ENCODE measurements at places on chromosomes 12 and 14. TPM values are rescaled to one million over a fixed set of nuclear protein-coding genes. Genes with fewer than 3 reads are reported as not detected.
A peak's percentile ranks its signal among the peaks of the same experiment; 100 is the strongest.

Gene UNC79
- total RNA-seq: 0.69 TPM

Gene PKP2
- total RNA-seq: 69.5 TPM

Gene ENDOU
- 0.11 TPM for total RNA-seq

DNA sequence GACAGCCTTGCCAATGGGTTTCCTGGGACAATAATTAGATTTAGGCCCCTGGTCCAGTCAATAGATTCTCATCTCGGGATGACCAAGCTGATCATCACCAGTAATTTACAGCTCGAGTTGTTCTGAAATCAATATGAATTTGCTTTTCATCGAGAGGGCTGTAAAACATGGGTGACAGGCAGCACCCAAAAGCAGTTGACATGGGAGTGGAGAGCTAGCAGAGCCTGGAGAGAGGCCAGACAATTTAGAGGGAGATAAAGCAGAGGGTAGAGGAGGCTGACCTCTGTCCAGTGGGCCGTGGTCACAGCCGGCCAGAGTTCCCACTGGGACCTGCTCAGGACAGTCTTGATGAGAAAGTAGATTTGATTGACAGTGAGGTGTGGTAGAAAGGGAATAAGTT lies 157.3 kb downstream of the ASCL4 start:
- no peak for DNase-seq
- no peak overlapping the region for H3K4me3 ChIP-seq
- no peak overlapping the region for H3K27ac ChIP-seq
- no peaks in the 10 kb centered on the region for H3K4me1 ChIP-seq
- no peaks in the 10 kb centered on the region for H3K36me3 ChIP-seq
- peaks cover 69% of the 10 kb centered on the region for H3K27me3 ChIP-seq

- no peak for DNase-seq
- peaks cover 9% of the 10 kb centered on the region for H3K4me1 ChIP-seq
- no peak overlapping the region for H3K4me3 ChIP-seq
- peaks cover 4% of the 10 kb centered on the region for H3K27me3 ChIP-seq
- H3K36me3 ChIP-seq: no peaks in the 10 kb centered on the region
These were observed 21.0 kb upstream of the ACSM4 start for GRCh38 chr12:7282844-7283243.

GRCh38 chr14:32657081-32657480 lies 281.6 kb upstream of the NPAS3 start:
- no peak overlapping the region for H3K4me3 ChIP-seq
- no peak for DNase-seq
- H3K27me3 ChIP-seq: no peaks in the 10 kb centered on the region
- no peak overlapping the region for H3K27ac ChIP-seq
- H3K36me3 ChIP-seq: no peaks in the 10 kb centered on the region

GRCh38 chr12:42010257-42010656 lies 134.4 kb downstream of the GXYLT1 start:
- H3K4me1 ChIP-seq: peaks cover 6% of the 10 kb centered on the region
- H3K27me3 ChIP-seq: no peaks in the 10 kb centered on the region
- no peak overlapping the region for H3K4me3 ChIP-seq
- no peaks in the 10 kb centered on the region for H3K36me3 ChIP-seq
- H3K27ac ChIP-seq: no peak overlapping the region

DNA sequence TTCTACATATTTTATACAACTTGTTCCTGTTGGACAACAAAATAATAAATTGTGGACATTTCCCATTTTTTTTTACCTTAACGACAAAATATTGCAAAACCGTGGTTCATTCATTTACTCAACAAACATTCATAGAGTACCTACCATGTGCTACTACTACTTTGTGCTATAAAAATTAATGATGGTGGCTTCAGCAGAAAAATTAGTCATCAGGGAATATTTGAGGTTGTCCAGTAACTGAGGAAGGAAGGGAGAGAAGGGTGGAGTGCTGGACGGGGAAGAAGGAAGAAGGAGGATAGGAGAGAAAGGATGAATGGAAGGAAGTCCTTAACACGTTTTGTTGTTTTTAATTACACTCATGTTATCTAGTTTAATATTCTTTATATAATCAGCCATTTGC lies 53.7 kb downstream of the PPFIBP1 start:
- no peak overlapping the region for H3K27ac ChIP-seq
- H3K27me3 ChIP-seq: no peaks in the 10 kb centered on the region
- no peak for DNase-seq
- H3K4me1 ChIP-seq: peaks cover 35% of the 10 kb centered on the region
- peaks cover 17% of the 10 kb centered on the region for H3K36me3 ChIP-seq

- no peaks in the 10 kb centered on the region for H3K27me3 ChIP-seq
- no peak overlapping the region for H3K4me3 ChIP-seq
- no peak for DNase-seq
- H3K4me1 ChIP-seq: peaks cover 46% of the 10 kb centered on the region
These were observed 57.3 kb downstream of the ETV6 start for GRCh38 chr12:11706509-11707379.

DNA sequence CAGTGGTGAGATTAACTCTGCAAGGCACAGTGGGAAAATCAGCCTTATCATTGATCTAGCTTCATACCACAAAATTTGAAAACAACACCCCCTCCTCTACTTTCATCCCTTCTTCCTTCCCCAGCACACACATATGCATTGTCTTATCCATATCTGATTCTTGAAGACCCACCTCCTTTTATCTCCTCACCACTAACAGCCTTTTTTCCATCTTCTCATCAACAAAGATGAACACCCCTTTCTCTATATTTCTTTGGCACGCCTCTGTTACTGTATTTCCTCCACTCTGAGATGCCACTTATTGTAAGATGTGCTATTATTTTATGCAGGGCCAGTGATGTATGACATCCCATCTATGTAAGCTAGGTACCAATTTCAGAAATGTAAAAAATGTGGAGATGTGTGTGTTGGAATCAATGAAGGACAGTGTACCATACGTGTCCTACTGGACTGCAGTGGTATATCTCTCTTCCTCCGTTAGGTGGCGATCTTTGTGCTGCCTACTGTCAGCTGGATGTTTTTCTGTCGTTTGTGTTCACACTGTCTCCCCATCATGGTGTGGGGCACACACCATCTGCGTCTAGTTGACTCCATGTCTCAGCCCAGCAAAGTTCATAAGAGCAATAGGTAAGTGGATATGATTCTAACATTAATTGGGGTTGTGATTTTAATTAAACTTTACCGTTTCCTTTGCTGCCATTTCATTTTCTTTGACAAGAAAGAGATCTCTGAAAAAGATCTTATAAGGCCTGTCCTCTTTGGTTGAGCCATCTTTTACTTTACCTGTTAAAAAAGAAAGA lies 24.0 kb downstream of the CCDC38 start:
- DNase-seq: no peak
- H3K36me3 ChIP-seq: no peaks in the 10 kb centered on the region
- no peak overlapping the region for H3K4me3 ChIP-seq
- no peaks in the 10 kb centered on the region for H3K4me1 ChIP-seq

DNA sequence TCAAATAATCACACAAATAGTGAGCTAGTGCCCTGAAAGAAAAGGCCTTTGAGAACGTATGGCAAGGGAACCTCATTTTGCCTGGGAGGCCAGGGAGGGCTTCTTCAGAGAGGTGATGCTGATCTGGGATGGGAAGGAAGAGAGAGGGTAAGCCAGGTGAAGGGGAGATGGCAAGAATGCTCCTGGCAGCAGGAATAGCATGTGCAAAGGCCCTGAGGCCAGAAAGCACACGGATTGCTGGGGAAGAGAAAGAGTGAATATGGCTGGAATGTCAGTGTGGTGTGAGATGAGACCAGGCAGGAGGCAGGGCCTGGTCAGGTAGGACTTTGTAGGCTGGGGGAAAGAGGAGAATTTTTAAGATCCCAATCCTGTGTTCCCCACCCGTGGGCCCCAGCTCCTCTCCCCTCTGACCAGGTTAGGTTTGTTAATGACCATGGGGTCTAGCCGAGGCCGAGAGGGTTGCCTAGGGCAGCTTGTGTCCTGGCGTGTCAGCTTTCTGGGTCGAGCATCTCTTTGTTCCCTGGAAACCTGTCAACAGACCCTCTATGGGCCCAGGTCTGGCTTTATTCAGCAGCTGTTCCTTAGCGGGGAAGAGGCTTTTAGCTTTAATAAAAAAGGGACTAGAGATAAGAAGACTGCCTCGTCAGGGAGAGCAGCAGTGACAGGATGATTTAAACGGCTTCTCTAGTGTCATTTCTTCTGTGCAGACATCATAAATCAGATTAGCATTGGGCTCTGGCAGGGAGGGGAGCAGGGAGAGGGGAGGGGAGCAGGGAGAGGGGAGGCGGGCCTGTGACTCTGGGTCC lies 123.4 kb downstream of the ADCK1 start:
- no peak overlapping the region for H3K4me3 ChIP-seq
- H3K4me1 ChIP-seq: peaks cover 37% of the 10 kb centered on the region
- peaks cover 17% of the 10 kb centered on the region for H3K36me3 ChIP-seq
- peak overlapping the region; percentile 66 for H3K27ac ChIP-seq

- H3K27me3 ChIP-seq: no peaks in the 10 kb centered on the region
- DNase-seq: no peak
- H3K36me3 ChIP-seq: peaks cover 13% of the 10 kb centered on the region
- peaks cover 75% of the 10 kb centered on the region for H3K4me1 ChIP-seq
- no peak overlapping the region for H3K4me3 ChIP-seq
- peak overlapping the region; percentile 96 for H3K27ac ChIP-seq
These were observed 475.8 kb downstream of the RAD51B start for GRCh38 chr14:68295316-68295816.

DNA sequence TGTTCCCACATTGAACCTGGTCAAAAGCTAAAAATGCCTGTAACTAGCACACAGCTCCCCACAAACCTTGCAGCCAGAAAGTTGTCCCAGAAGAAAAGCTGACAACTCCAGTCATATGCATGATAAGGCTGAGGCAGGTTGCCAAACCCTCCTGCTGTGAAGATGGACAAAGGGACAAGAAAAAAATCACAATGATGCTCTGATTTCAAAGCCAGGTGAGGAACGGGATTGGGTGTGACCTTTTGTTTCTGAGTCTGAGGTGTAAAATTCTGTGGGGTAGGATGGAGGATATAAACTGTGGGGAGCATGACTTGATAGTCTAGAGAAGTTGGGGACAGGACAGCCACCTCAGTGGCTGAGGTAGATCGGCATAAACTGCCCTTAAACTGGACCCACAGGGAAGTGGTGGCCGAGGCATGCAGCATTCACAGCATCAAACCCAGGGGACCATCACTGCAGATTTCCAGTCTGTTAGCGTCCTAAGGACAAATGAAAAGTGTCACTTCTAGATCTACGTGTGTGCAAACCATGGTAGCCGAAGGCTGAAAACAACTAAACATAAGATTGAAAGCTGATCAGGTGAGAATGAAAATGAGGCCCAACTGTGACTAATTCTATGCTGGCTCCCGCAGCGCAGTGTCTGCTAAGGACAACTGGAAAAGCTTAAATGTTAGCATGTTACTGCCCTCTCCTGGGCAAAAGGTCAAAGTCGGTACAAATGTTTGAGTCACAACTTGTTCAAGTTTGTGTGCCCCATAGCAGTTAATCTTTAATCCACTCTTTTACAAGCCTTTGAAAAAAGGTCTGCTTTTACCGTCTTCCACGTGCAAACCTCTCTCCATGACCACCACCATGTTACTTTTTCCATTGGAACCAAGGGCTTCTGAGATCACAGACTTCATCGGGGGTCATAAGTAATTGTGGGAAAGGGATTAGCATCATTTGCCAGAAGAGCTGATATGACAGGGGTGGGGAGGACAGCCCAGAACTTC lies 39.8 kb downstream of the GRIN2B start:
- H3K27ac ChIP-seq: no peak overlapping the region
- H3K27me3 ChIP-seq: peaks cover 20% of the 10 kb centered on the region
- H3K4me1 ChIP-seq: peaks cover 6% of the 10 kb centered on the region
- no peak for DNase-seq
- H3K4me3 ChIP-seq: no peak overlapping the region
- peaks cover 2% of the 10 kb centered on the region for H3K36me3 ChIP-seq

DNA sequence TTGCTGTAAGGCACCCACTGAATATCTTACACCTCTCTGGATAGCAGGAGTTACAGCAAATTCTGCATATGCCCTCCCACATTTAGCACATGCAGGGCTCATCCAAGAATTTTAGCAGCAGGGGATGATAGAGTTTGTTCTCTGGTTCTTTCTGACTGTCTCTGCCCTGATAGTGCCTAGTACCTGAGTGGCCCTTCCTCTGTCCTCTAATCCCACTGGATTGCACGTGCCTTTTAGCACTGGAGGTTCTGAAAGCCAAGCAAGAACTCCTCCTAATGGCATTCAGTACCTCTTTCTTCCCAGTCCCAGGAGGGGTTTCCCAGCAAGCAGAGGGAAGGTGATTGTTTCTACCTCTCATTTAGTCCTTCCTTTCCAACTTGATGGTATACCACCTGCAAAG lies 406.4 kb downstream of the ZFP36L1 start:
- peaks cover 47% of the 10 kb centered on the region for H3K4me1 ChIP-seq
- peaks cover 2% of the 10 kb centered on the region for H3K36me3 ChIP-seq
- no peak overlapping the region for H3K4me3 ChIP-seq
- DNase-seq: no peak
